ENCODE measurements at places on chromosomes 7 and 10. TPM values are rescaled to one million over a fixed set of nuclear protein-coding genes. Genes with fewer than 3 reads are reported as not detected.

GRCh38 chr10:78331391-78331922, 297.8 kb downstream of the RPS24 start:
- peaks cover 3% of the 10 kb centered on the region for H3K36me3 ChIP-seq
- H3K27ac ChIP-seq: no peak overlapping the region
- no peaks in the 10 kb centered on the region for H3K4me1 ChIP-seq

DNA sequence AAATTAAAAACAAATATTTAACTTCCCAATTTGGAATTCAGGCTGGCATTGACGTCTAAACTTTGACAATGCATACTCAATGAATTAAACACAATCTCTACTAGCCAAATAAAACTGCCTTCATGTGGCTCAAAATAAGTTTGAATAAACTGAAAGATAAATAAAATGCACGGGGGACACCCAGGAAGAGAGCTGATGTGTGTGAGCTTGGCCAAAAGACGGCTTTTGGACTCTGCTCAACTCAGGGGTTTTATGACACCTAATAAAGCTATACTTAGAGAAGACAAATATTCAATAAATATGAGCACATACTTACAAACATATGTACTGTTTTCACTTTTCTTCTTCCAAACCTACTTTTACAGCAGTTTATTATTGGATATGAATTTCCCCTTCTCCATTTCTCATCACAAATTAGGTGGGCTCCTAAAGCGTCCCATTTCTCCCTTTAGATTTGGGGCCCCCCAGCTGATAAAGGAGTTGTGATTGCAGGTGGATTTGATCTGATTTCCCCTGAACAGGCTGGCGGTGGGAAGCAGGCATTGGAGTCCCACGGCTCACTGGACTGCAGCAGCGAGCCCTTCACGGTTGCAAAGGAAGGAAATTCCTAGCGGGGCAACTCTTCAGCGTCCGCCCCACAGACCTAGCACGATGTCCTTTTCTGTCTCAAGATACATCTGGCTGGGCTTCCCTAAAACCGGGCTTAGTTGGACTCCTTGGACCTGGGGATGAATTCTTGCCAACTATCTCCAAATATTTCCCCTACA, 79.6 kb downstream of the INSIG1 start:
- H3K4me3 ChIP-seq: no peak overlapping the region
- H3K4me1 ChIP-seq: peaks cover 33% of the 10 kb centered on the region
- DNase-seq: no peak
- peaks cover 1% of the 10 kb centered on the region for H3K36me3 ChIP-seq
- peaks cover 88% of the 10 kb centered on the region for H3K27me3 ChIP-seq

DNA sequence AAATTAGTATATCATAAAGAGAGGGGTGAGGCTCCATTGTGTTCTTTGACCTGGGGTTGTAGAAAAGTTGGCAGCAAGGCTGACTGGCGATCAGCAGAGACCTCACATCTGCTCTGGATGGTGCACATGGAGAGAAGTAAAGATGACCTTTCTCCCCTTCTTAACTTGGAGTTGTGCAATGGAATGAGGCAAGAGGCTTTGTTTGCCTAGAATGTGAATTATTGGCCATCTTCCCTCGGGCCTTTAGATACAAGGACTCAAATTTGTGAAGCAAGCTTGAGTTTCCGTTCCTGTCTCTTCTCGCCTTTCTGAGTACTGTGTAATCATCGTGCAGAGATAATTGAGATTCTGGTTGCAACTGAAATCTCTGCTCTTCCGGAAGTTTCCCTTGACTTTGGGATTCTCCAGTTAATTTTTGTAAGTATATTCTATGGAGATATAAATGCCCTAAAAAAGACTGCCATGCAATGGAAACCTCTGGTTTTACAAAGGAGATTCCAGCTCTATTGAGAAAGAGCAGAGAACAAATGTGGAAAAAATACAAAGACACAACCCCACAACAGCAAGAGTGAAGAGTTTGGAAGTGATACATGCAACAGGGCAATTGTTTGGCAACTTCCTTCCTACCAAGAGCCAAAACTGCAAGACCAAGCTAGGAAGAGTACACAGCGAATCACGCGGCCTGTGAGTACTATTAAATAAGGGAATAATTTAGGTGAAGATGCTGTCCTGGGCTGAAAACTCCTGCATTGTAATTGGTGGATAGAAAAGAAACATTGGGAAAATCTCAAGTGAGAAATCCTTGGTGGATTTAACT, 542.3 kb upstream of the NRP1 start:
- H3K36me3 ChIP-seq: no peaks in the 10 kb centered on the region
- no peak overlapping the region for H3K27ac ChIP-seq
- DNase-seq: no peak

DNA sequence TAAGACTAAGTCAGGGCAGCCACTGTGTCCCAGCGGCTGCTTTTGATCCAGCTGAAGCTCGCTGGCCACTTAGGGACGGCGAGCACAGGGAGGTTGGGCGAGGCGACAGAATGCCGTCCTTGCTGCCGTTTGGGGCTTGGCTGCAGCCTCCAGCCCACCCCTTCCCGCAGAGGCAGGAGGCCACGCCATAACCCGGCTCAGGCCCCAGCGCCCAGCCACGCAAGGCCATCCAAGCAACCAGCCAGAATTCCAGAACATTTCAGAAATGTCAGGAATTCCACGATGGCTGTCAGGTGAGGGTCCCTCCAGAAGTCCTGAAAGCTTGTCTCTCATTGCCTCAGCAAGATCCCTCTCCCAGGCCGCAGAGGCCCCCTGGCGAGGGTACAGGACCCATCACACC, 479.1 kb upstream of the FOXK1 start:
- no peaks in the 10 kb centered on the region for H3K27me3 ChIP-seq
- H3K4me1 ChIP-seq: no peaks in the 10 kb centered on the region
- H3K4me3 ChIP-seq: no peak overlapping the region
- H3K36me3 ChIP-seq: no peaks in the 10 kb centered on the region
- no peak for DNase-seq

GRCh38 chr10:836782-837181, 94.7 kb downstream of the LARP4B start:
- no peak for DNase-seq
- H3K27ac ChIP-seq: no peak overlapping the region
- peaks cover 2% of the 10 kb centered on the region for H3K4me1 ChIP-seq
- H3K27me3 ChIP-seq: no peaks in the 10 kb centered on the region
- peaks cover 60% of the 10 kb centered on the region for H3K36me3 ChIP-seq

DNA sequence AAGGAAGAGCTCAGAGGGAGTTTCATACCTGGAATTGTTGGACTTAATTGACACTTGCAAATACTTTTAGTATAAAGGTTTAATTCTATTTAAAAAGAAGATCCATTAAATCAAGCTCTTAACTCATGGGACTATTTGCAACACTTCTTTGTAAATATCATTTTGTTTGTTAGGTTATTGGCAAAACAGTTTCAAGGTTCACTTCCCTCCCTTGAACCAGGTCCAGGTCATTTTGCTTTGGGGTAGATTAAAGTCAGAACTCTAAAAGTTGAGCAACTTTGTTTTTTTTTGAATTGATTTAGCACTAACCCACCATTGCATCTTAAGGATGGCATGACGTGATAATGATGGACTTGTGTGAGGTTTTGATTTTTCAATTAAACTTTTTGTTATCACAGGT, 45.9 kb downstream of the ZRANB1 start:
- no peaks in the 10 kb centered on the region for H3K27me3 ChIP-seq
- H3K36me3 ChIP-seq: peaks cover 21% of the 10 kb centered on the region
- no peak overlapping the region for H3K27ac ChIP-seq

GRCh38 chr7:151864081-151864480, 12.8 kb downstream of the PRKAG2 start:
- no peaks in the 10 kb centered on the region for H3K4me1 ChIP-seq
- no peaks in the 10 kb centered on the region for H3K36me3 ChIP-seq
- no peak overlapping the region for H3K27ac ChIP-seq

DNA sequence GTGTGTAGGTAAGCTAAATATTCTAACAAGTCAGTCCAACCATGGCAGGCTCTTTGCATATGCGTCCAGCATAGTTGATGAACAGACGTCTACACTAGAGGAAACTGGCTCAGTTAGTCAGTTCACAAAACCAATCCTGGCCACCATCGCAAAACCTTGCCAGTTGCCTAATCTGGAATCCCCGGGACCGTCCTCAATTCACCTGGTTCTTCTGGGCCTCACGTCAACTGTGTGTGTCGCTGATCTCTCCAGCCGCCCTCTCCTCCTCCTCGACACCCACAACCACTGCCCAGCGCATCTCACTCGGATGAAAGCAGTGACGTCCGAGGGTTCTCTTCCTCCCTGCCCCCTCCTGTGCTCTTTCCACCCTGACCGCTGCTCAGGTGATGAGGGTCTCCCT, 217.8 kb upstream of the SH2B2 start:
- peaks cover 14% of the 10 kb centered on the region for H3K36me3 ChIP-seq
- H3K4me3 ChIP-seq: no peak overlapping the region
- H3K27ac ChIP-seq: no peak overlapping the region

DNA sequence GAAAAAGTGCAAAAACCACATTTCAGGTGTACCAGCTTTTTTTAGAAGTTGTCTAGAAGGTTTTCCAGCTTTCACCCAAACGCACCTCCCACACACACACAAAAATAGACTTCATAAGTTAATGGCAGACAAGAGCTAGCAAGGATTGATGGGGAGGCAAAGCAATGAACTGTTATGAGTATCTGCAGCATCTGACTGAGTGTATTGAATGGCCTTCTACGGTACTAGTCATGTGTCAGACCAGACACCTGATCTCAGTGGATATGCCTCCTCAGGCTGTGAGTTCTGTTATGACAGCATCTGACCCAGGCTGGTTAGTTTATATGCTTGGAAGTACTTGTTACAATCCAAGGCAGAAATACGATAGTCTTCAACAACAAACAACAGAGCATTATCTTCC, 406.1 kb upstream of the AUTS2 start:
- H3K4me1 ChIP-seq: no peaks in the 10 kb centered on the region
- no peak overlapping the region for H3K4me3 ChIP-seq
- H3K27me3 ChIP-seq: no peaks in the 10 kb centered on the region
- H3K36me3 ChIP-seq: no peaks in the 10 kb centered on the region

GRCh38 chr10:60123172-60123571, 216.8 kb upstream of the CCDC6 start:
- no peaks in the 10 kb centered on the region for H3K4me1 ChIP-seq
- no peak overlapping the region for H3K4me3 ChIP-seq
- H3K27me3 ChIP-seq: no peaks in the 10 kb centered on the region
- H3K27ac ChIP-seq: no peak overlapping the region
- DNase-seq: no peak

DNA sequence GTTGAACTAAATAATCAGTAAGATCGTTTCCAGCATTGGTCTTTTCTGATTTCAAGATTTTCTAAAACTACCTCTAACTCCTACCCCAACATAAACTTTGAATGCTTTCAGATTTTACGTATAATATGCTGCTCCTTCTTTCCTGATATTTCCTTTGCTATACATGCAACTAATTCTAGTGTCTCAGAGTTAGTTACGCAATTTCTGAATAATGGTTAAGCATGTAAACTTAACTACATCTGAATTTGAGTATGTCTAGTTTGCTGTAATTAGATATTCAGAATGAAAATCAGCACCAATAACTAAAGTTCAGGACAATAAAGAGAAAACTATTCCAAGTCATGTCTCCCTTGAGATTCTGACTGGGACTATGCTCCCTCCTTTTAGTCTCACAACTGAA, 71.0 kb downstream of the SEMA3C start:
- H3K27me3 ChIP-seq: no peaks in the 10 kb centered on the region
- no peaks in the 10 kb centered on the region for H3K36me3 ChIP-seq
- no peak overlapping the region for H3K27ac ChIP-seq
- H3K4me1 ChIP-seq: no peaks in the 10 kb centered on the region
- DNase-seq: no peak
- no peak overlapping the region for H3K4me3 ChIP-seq

- H3K4me1 ChIP-seq: no peaks in the 10 kb centered on the region
- H3K4me3 ChIP-seq: no peak overlapping the region
- DNase-seq: no peak
- H3K36me3 ChIP-seq: no peaks in the 10 kb centered on the region
- no peak overlapping the region for H3K27ac ChIP-seq
- no peaks in the 10 kb centered on the region for H3K27me3 ChIP-seq
Measured at GRCh38 chr10:76248649-76249200, 817.3 kb downstream of the LRMDA start.

DNA sequence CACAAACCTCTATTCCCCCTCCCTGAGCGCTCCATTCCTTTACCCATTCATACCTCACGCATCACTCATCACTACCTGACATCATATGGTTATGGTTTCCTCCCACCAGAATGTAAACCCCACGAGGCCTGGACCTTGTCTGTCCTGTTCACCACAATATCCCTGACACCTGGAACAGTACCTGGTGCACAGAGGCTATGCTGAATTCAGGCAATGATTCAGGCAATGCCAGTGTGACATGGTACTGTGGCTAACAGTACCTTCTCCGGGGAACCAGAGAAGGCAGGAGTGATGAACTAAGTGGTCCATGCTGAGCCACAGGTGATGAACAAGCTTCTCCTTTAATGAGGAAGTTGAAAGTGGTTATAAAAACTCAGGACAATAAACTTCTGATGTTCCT, 202.5 kb upstream of the PLXNA4 start:
- H3K4me3 ChIP-seq: no peak overlapping the region
- peaks cover 2% of the 10 kb centered on the region for H3K27me3 ChIP-seq
- no peaks in the 10 kb centered on the region for H3K36me3 ChIP-seq
- H3K4me1 ChIP-seq: peaks cover 7% of the 10 kb centered on the region

GRCh38 chr10:122981066-122981464, 864 bp downstream of the PSTK start:
- H3K27me3 ChIP-seq: peaks cover 7% of the 10 kb centered on the region
- DNase-seq: no peak
- H3K36me3 ChIP-seq: no peaks in the 10 kb centered on the region
- H3K27ac ChIP-seq: peak overlapping the region; percentile 97
- H3K4me1 ChIP-seq: peaks cover 22% of the 10 kb centered on the region

- H3K4me3 ChIP-seq: peak overlapping the region; percentile 80
- H3K27me3 ChIP-seq: no peaks in the 10 kb centered on the region
- H3K36me3 ChIP-seq: peaks cover 2% of the 10 kb centered on the region
- peaks cover 22% of the 10 kb centered on the region for H3K4me1 ChIP-seq
- H3K27ac ChIP-seq: no peak overlapping the region
- DNase-seq: no peak
Measured at GRCh38 chr7:100613412-100614175, 1.3 kb downstream of the MOSPD3 start.

COMTD1 gene
- 43.2 TPM for total RNA-seq

ITPRID1 gene
- not detected for total RNA-seq

PAPOLB gene
- 0.06 TPM for total RNA-seq

TSPAN33 gene
- total RNA-seq: 6.1 TPM

CCNY gene
- total RNA-seq: 51.5 TPM

MUC3A gene
- total RNA-seq: not detected

CPA2 gene
- not detected for total RNA-seq

PAXIP1 gene
- 33.8 TPM for total RNA-seq

FZD1 gene
- total RNA-seq: not detected

CLDN4 gene
- 0.09 TPM for total RNA-seq

Measured in activated CD8-positive, alpha-beta memory T cell treated with anti-CD3 and anti-CD28 coated beads, Interleukin-2, amount 10 ng/mL, durations not matched to agents 7 days and 5 days (primary cell).